ENCODE measurements at places on chromosomes 3 and 15.

DNA sequence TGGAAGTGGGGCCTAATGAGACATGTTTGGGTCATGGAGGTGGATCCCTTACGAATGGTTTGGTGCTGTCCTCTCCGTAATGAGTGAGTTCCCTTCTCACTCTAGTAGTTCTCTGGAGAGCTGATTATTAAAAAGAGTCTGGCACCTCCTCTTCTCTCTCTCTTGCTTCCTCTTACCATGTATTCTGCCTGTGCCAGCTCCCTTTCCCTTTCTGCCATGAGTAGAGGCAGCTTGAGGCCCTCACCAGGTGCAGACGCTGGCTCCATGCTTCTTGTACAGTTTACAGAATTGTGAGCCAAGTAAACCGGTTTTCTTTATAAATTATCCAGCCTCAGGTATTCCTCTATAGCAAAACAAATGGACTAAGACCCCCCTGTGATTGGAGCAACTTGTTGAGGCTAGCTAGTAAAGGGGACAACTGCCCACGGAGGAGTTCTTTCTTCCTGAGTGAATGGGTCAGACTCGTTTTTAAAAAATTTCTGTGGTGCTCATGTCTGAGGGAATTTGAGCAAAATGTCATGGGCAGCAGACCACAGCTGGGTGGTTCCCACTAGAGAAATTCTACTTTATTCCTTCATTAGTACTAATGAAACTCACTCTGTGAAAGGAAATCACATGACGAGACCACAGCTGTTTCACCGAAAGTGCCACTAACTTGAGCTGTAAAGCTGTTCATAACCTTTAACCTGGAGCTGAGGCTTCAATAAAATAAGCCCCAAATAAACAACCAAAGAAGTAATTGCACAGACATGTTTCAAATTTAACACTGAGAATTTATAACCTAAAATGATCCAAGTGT, 210.0 kb downstream of the NFKBIZ start:
- DNase-seq: no peak

DNA sequence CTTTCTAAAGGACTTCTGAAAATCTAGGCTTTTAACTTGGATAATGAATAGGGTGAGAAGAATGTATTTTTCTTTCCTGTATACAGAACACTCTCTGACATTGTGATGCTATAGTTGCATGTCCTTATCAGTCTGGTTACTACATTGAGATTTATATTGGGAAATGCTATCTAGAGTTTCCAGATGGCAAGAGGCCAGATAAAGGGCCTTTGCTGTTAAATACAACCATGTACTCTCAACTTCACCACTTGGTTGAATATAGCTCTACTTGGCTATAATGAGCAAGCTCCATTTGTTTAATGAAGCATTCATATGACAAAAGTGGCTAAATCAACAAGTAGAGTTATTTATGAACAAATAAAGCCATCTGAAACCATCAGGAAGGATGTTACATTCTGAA, 91.0 kb downstream of the IGSF11 start:
- DNase-seq: no peak

GRCh38 chr3:37892927-37893600, 31.4 kb downstream of the CTDSPL start:
- DNase-seq: no peak

DNA sequence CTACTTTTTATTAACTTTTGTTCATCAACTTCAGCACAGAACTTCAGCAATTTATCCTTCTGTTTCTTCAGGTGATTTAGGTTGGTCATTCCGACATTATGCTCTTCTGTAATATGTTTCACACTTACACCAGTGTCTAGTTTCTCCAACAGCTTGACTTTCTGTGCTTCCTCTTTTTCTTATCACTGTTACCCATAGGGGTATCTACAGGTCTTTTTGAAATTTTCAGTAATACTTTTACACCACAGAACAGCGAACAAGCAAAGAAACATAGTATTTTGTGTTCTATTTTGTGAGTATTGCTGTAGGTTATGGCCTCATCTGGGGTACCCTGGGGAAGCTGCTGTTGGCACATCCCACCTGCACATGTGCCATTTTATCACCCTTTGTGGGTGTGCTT, 260.7 kb downstream of the NSUN3 start:
- no peak for DNase-seq

DNA sequence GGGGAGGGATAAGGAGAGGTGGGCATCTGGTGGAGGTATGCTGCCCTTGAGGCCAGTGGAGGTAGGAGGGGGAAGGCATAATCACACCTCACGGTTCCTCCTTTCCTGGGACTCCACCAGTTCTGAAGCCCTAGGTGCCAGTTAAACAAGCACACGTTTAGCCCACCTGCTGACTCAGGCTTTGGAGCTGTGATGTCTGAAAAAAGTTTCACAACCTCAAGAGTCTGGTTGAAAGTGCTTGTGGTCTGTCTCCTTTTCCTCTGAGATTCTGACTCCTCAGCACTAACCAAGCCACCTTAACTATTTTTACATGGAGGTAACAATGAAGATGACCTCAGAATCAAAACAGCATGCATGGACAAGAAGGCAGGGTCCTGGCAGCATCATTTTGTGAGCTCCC, 23.0 kb downstream of the HPS3 start:
- no peak for DNase-seq

GRCh38 chr15:101426761-101427333, 62.7 kb downstream of the PCSK6 start:
- no peak for DNase-seq

DNA sequence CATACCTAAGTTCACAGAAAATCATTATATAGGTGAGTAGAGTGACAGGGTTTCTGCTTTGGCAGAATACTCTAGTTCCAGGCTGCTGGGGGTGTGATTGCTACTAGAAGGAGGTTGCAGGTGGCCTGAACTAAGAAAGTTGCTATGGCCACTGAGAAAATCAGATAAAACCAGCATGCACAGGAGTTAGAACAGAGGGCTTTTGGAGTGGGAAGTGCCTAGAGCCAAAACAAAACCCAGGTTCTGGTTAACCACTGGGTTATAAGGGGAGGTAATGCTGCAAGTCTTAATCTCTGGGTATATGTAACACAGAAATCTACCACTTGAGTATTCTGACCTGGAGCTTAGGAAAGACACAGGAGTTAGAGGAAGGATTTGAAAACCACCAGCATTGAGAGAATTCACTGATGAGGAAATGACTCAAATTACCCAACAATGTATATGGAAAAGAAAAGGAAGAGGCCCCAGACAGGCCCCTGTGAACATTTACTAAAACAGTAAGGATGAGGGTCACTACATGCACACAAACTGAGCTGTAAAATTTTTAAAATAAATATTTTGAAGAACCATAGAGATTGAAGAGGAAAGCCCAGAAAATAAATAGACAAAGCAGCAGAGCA, 60.0 kb downstream of the PLOD2 start:
- no peak for DNase-seq

DNA sequence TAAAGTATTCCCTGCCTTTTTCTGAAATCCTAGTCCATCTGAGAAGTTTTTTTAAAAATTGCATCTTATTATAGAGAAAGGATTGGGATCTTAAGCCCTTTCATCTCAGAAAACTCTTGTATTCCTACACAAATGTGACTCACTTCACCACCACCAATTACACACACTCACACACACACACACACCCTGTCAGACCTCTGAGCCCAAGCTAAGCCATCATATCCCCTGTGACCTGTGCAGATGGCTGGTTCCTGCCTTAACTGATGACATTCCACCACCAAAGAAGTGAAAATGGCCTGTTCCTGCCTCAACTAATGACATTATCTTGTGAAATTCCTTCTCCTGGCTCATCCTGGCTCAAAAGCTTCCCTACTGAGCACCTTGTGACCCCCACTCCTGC, 1181.9 kb downstream of the ROBO2 start:
- DNase-seq: no peak

- DNase-seq: no peak
These were observed 33.3 kb downstream of the NR2C2 start for GRCh38 chr3:14980689-14981088.

GRCh38 chr3:49740427-49740826, 16.7 kb upstream of the GMPPB start:
- no peak for DNase-seq

DNA sequence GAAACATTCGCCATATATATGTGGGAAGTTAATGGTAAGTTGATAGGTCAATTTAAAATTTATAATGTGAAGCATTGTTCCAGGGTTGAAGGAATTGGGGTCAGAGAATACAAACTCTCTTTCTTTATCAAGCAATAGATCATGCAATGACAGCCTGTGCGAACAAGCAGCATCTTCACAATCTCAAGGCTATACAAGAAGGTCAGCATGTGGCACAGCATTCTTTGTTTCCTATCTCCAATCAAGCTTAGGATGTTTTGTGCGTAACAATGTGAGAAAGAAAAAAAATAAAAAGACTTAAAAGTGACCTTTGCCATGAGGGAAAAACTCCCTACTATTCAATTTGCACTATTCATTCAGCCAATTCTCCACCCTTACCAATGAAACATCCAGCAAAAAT, 288.1 kb upstream of the NECTIN3 start:
- DNase-seq: no peak

- DNase-seq: no peak
These were observed 17.3 kb downstream of the SUCNR1 start for GRCh38 chr3:151890721-151891141.

DNA sequence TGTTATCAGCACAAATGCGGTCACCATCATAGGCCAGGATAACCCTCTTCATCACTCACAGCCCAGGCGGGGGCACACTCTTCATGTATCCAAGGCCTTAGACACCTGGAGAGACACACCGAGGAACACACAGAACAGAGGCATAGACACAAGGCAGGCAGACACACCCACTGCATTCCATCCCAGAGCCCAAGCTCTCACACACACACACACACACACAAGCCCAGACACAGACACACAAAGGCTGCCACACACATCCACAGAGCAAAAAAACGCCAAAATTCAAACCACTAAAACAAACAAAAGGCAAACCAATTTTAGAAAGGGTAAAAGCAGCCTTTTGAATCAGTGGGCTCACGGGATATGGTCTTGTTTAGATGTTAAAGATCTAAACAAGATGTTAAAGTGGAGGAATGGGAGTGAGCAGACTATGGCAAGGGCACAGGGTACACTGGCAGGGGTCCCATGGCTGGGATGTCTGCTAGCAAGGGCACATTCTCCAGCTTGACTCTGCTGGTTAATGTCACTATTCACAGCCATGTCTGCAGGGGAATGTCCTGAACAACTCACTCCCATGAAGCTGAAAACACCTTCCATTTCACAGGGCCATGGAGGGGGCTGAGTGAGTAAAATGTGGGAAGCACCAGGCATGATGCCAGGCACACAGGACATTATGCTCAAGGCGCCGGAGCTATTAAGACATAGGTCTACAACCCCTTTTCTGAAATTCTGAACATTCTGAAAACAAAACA, 14.9 kb upstream of the CRABP1 start:
- no peak for DNase-seq

GRCh38 chr3:153180860-153181372, 18.9 kb downstream of the RAP2B start:
- no peak for DNase-seq

DNA sequence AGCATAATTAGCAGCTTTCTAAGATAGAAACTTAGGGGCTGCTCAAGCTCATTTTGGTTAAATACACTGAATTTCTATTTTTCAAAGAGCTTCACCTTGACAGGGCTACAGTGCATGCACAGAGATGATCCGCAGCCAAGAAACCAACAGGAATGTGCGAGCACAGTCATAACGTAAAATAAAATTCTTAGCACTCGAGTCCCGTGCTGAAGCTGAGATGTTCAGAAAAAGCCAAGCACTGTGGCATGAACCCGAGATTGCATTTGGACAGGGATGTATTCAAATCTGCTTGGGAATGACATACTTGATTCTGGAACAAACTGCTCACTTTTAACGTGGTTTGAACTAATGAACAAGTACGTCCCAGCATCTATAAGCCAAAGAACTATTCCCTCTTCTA, 340.3 kb downstream of the FOXP1 start:
- no peak for DNase-seq

GRCh38 chr3:177591379-177591778, 394.1 kb upstream of the TBL1XR1 start:
- DNase-seq: no peak

DNA sequence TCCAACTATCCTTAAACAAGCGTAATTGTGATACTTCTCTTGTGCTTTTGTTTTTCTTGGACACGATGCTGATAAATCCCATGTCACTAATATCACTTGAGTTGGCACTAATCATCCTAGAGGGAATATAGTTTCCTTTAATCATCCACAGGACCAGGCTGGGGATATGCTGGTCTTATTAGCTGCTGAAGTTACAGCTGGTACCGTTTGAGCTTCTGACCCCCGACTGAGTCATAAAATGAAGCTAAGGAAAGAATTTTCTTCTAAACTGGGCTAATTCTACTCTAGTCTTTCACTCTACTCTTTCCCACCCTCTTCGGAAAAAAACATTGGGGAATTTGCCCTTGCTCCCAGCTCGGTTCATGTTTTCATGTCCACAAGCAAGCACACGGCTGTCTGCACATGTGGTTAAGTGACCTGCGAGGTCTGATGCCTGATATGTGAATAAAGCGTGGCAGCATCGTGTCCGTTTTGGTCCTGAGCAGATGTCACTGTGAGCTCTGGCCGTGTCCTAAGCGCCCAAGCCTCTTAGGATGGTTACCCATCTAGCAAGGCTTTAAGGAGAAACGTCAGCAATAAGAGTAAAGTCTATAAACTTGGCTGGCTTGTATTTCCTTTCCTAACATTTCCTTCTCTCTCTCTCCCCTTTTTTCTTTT, 223.7 kb downstream of the ITPR1 start:
- no peak for DNase-seq

DNA sequence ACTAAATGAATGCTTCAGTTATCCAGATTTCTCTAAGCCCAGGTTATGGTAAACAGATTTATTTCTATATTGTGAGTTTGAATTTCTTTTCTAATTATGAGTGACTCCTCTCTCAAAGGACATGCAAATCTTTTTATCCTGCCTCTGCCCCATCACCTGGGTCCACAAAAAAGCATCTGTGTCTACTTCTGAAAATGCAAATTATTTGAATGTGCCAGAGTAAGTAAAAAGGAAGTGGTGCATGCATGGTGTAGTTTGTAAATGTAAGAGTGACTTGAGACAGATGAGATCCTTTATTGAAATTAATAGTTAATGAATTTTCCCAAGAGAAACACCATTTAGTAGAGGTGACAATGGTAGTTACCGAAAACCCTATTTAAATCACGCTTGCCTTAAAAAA, 26.9 kb downstream of the MCTP2 start:
- DNase-seq: no peak

DNA sequence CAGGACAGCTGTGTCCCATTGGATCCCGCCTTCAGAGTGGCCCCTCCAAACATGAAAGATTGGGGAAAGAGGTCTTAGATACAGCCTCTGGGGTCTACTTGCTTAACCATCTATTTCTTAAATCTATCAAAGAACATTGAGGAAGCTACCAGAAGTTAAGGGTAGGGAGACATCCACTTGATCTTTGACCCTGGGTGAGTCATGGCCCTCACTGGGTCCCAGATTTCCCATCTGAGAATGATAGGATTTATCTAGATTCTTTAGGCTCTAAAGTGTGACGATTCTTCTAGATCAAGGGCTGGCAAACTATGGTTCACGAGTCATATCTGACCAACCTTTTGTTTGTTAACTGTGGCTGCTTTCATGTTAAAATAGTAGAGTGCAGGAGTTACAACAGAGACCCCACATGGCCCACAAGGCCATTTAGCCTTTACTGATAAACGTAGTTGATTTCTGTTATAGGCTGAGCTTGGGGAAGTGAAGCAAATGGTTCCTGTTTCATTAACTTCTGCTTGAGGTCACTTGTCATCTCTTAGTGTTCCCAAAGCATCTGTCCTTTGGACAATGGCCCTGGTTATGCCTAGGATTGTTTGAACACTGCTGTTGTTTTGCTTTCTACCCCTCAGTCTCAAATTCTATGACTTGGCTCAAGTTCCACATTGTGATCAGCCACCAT, 8.0 kb downstream of the MUC13 start:
- no peak for DNase-seq

GRCh38 chr15:91559066-91559465, 294.4 kb upstream of the SLCO3A1 start:
- DNase-seq: no peak

- no peak for DNase-seq
These were observed 55.0 kb downstream of the TMEM212 start for GRCh38 chr3:171898192-171898591.

Data from T follicular helper cell (primary cell).